ENCODE measurements at places on chromosomes 6 and 20.

DNA sequence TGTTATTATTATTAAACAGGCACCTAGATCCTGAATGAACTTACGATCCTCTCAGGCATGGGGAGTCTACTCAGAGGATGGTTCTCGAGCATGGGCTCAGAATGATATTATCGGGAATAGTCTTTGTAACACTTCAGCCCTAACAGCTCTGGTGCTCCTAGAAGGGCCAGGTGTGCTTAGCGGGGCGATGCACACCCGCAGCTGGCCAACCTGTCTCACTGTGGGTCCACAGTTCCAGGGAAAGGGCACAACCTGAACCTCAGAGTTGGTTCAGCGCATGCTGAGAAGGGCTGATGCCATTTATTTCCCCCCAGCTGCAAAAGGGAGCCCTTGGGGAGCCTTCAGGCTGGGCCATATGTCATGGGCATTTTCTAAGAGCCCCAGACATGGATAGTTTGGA is 26.2 kb downstream of the RRAGD start:
- DNase-seq = no peak

DNA sequence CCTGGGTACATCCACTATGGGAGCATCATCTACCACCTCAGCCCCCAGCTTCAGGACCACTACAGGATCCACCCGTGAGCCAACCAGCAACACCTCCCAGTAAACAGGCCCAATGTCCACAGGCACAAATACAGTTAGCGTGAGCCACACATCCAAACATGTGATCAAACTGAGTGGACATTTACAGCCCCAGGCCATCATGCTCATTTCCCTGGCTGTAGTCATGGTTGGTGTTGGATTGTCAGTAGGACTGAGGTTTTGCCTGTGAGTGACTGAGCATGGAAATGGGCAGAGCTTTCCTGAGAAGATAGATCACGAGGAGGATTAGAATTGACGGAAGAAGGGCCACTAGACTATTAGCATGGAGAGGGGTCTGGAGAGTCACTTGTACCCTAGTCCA is 10.7 kb upstream of the MUC21 start:
- DNase-seq = no peak

DNA sequence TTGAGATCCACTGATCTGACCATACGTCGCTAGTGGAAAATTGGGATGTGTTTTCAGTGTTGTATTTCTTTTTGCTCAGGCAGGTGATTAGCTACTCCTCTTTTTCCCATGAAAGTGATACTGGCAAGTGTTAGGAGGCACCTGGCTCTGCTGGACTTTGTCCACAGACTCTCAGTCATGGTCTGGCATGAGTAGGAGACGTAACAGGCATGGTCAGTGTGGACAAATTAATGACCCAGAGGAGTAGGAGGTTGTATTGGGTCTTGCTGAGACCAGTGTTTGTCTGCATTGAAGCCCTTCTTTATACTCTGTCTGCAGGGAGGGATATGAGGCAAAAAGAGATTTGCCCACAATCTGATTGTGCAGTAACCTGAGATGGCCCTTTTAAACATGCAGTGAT is 178.7 kb downstream of the DTNBP1 start:
- DNase-seq = no peak

DNA sequence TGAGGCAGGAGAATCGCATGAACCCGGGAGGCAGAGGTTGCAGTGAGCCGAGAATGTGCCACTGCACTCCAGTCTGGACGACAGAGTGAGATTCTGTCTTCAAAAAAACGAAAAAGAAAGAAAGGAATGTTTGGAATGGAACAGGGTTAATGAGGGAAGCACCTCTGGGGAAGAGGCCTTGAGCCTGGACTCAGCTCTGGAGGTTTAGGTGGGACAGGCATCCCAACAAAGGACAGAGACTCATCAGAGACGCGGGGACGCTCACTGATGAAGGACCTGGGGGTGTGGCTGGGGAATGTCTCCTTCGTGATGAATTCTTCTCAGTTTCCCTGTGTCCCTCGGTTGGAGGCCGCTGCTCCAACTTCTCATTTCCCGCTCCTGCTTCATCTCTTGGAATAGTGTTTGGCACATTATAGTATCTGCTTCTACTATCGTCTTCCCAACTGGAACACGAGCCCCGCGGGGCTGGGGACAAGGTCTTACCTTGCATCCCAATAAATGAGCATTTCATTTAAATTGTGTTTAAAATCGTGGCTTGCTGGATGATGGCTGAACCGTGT is 27.6 kb downstream of the KIF25 start:
- DNase-seq = no peak

GRCh38 chr6:18931086-18931485 is 543.9 kb downstream of the RNF144B start:
- no peak for DNase-seq

DNA sequence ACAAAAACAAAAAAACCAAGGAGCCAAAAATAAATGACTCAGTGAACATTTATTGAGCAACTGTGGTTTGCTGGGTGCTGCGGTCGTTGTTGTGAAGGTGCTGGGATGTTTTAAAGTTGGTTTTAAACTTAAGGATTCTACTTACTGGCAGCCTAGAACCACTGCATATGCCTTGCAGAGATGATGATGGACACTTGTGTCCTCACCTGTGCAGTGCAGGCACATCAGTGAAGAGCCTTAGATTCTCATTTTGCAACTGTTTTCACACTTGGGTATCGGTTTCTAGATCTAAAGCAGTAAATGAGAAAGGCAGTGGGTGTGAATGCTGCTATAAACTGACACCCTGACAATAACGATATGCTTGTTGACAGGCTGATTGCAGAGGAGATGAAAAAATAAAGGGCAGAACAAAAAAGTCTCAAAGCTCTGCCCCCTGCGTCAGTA is 68.8 kb downstream of the UTRN start:
- DNase-seq = no peak
